ENCODE measurements at places on chromosomes 2 and 18.

GRCh38 chr2:70981421-70981820 lies 3.0 kb downstream of the ANKRD53 start:
- DNase-seq, result no peak

GRCh38 chr18:9364242-9364641 lies 29.7 kb downstream of the TWSG1 start:
- DNase-seq, result no peak

GRCh38 chr2:113875135-113875534 lies 14.8 kb upstream of the ACTR3 start:
- DNase-seq, result no peak

- no peak for DNase-seq
Observed at GRCh38 chr2:1603059-1603458, 141.3 kb downstream of the PXDN start.

GRCh38 chr2:79972661-79973060 lies 331.9 kb downstream of the LRRTM1 start:
- no peak for DNase-seq

- DNase-seq, result no peak
Observed at GRCh38 chr2:65562890-65563289, 130.5 kb upstream of the SPRED2 start.

- DNase-seq, result no peak
Observed at GRCh38 chr18:51953521-51953920, 386.5 kb upstream of the DCC start.

- no peak for DNase-seq
Observed at GRCh38 chr2:52429171-52429570, 1338.4 kb upstream of the CHAC2 start.

DNA sequence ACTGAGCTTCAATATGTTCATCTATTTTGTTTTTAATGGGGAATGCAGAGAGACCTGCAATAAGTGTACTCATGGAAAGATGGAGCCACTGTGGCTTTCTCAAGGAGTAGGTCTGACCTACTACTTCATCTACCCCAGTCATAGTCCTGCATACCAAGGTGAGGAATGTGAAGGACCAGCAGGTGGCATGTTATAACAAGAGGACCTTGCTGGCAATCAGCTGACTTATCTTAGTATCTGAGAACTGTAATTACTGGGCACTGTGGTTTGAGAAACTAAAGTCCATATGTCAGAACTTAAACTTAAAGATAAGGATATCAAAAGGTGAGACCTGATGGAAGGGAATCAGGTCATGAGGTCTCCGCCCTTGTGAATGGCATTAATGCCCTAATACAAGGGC lies 1104.2 kb downstream of the BCL11A start:
- DNase-seq, result no peak

- DNase-seq, result no peak
Observed at GRCh38 chr2:238133499-238134392, 4.7 kb upstream of the KLHL30 start.

GRCh38 chr2:161119483-161119882 lies 40.7 kb upstream of the TANK start:
- DNase-seq, result no peak

- no peak for DNase-seq
Observed at GRCh38 chr18:66553824-66554223, 50.1 kb downstream of the CDH19 start.

DNA sequence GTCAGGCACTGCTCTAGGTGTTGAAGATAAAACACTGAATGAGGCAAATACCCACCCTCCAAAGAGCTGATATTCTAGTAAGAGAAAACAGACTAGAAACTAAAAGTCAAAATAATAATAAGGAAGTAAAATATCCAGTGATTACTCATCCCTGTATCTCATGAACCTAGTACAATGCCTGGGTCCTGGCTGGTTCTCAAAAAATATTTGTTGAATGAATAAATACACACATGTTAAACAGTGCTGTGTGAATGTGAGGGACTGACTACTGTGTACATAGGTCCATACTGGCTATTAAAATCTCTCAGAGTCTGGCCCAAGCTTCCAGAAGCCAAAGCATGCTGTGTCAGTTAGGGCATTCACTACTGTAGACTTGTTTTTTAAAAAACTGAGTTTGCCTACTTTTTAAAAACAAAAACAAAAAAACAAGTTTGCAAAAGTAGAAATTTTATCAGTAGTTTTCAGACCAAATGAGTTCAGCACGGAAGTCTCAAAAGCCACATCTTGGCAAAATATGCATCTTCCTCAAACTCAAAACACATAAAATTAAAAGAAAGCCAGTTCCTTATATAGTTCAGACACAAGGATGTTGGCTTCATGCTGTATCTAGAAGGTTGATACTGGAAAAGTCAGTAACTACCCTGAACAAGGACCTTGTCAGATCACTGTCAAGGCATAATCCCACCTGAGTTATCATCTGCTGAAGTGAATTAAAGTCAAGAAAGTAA lies 136.2 kb downstream of the THADA start:
- no peak for DNase-seq

DNA sequence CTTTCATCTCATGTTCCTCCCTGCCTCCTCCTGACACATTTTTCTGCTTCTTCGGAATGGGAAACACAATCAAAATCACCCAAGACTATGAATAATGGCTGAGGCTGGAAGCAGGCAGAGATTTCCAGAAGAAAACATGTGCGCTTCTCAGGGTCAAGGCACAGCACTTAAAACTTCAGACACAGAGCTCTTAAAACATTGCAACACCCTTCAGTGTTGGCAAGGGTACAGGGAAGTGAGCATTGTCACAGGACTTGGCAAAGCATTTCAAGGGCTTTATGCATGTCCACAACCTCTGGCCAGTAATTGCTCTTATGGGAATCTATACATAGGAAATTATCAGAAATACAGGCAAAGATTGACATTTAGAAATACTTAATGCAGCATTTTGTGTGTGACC lies 477.6 kb upstream of the KLHL29 start:
- no peak for DNase-seq

DNA sequence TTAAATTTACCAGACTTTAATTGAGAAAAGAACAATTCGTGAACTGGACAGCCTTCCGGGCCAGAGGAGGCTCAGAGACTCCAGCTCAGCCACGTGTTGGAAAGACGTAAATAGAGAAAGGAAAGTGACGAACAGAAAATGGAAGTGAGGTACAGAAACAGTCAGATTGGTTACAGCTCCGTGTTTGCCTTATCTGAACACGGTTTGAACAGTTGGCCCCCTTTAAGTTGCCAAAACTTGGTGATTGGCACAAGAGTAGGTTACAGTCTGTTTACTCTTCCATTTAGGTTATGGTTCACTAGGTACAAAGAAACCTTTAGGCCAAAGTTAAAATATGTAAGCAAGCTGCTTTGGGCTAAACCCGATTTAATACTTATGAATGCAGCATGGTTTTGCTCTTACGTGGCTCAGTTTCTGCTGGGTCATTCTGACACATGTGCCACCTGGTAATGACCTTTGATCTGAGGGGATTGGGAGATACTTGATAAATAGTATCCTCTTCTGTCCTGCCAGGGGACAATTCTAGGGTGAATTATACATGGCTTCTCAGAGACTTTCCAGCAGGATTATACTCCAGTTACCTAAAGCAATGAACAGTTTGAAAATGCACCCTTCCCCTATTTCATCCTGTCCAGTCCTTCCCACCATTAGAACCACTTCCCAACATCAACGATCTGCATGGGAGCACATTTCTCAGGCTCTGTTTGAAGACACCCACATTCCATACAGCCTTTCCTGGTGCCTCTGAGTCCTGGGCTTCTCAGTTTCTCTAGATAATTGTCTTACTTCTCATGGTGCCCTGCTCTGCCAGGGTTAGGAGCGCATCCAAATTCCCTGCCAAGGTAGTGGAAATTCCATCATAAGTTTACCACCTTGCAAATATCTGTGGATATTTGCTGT lies 65.1 kb upstream of the TGIF1 start:
- DNase-seq, result no peak

GRCh38 chr2:11726384-11726783 lies 20.0 kb upstream of the LPIN1 start:
- DNase-seq, result no peak

GRCh38 chr2:216292886-216293301 lies 79.4 kb downstream of the MARCHF4 start:
- DNase-seq, result no peak

All from ELF-1 (cell line).